Activated effector memory CD4-positive, alpha-beta T cell treated with Interleukin-2 at 50 U/mL for 16 hours (primary cell): ENCODE measurements at places on chromosomes 6 and 20.
A peak's percentile ranks its signal among the peaks of the same experiment; 100 is the strongest.

DNA sequence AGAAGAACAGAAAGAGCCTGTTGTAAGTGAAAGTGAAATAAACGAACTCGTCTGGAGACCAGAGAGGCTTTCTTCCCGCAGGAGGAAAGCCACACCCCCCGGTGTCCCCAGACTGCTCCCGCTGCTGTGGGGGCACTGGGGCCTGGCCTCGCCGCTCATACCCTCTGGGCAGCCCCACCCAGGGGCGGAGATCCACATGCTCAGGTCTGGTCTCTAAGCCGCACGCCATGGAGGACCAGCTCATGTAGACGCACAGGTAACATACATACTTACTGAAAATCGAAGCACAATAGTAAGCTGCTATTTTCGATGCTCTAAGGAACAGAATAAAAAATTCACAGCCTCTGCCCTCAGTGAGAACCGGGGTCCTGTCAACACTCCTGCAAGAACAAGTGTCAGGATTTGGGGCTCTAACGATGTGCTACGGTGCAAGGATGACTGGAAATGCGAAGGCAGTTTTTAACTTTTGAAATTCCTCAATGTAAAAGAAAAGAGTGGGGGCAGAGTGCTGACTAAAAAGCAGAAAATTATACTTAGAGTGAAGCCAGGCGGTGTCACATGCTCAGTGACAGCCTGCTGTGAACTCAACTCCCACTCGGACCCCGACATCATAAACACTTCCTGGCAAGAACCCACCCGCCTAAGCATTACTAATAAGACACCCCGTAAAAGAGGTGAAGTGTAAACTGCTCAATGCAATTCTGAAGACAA is 110.5 kb downstream of the IRF4 start:
- DNase-seq, result peak; percentile 44

GRCh38 chr6:137904822-137905617 is 38.0 kb downstream of the TNFAIP3 start:
- peak; percentile 24 for DNase-seq

DNA sequence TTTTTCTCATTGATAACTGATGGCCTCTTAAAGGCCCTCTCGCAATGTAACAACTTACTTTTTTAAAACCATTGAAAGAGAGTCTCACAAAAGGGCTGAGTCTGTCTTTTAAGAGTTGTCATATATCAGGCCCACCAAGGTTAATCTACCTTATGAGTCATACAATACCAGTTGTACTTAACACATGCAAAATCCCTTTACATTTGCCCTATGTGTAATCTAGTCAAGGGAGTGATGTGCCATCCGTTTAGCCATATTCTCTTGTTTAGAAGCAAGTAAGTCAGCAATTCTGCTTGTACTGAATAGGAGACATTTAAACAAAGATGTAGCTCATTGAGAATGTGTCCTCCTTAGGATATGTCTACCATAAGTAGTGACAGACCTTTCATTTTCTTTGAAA is 143.7 kb downstream of the TENT5A start:
- DNase-seq, result no peak

- no peak for DNase-seq
Measured at GRCh38 chr20:46550461-46550860, at the start of gene OCSTAMP. Gene OCSTAMP (minus strand): TSS chr20:46550654. CDS start chr20:46550560, 94 bp downstream.

GRCh38 chr6:28003059-28003458 is 46.0 kb downstream of the OR2B6 start:
- no peak for DNase-seq

GRCh38 chr6:69883551-69883950 is 17.2 kb downstream of the COL19A1 start:
- DNase-seq, result no peak

GRCh38 chr6:130513770-130514169 is 148.0 kb downstream of the TMEM200A start:
- DNase-seq, result peak; percentile 34

DNA sequence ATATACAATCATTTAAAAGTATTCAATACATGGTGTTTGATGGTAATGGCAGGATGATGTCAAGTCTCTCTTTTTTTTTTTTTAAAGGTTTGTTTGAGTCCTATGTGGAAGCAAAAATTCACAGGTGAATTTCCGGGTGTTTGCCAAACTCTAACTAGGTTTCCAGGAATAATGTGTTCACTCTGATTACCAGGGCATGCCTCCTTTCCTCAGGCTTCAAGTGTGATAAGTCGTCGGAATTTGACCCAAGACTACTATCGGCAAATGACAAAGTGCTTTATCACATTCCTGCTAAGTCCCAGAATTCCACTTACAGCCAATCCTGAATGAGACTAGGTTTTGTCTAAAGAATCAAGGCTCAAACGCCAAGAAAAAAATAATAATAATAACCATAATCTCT is 7.3 kb downstream of the OARD1 start:
- DNase-seq, result no peak

DNA sequence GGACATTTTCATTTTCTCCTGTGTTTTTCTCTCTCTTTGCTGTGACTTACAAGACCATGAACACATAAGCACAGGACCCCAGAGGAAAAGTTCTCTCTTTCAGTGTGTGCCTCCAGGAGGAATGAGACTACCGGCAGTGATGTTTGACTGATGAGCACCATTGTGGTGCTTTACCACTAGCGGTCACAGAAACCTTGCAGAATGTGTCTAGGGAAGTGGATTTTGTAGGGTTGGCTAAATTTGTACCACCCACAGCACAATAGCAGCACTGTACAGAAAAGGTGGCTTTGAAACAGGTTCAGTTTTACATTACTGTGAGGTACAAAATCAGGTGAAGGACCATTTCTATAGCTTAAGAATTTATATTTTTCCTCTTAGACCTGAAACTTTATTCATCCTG is 301.9 kb upstream of the SUPT3H start:
- DNase-seq, result no peak

GRCh38 chr6:558959-559358 is 97.9 kb downstream of the HUS1B start:
- no peak for DNase-seq

- DNase-seq, result no peak
Measured at GRCh38 chr20:3758566-3758965, 9.0 kb downstream of the ADISSP start.
